ENCODE measurements at places on chromosomes 7 and 10.

- DNase-seq, result peak; percentile 16
Measured at GRCh38 chr7:70032649-70033048, 434.4 kb downstream of the AUTS2 start.

DNA sequence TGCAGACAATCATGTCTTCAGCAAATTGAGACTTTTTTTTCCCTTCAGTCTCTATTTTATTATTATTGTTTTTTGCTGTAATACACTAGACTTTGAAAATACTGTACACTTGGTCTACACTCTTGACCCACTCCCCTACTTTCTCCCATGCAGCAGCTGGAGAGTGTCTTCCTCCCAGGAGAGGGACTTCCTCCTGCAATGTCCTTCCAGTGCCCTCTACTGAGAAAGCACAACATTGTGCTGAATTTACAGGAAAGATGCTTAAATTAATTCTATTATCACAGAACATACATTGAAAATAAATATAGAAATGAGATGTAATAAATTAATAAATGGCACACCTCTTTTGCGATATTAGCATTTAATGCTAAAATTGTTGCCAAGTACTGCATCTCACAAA, 411.3 kb downstream of the CCSER2 start:
- DNase-seq, result no peak

GRCh38 chr10:79178614-79179163, 109.9 kb downstream of the ZMIZ1 start:
- DNase-seq, result peak; percentile 88

GRCh38 chr10:77825965-77826364, 100.6 kb downstream of the DLG5 start:
- DNase-seq, result no peak

- no peak for DNase-seq
Measured at GRCh38 chr7:112858838-112859237, 68.6 kb upstream of the TMEM168 start.

- no peak for DNase-seq
Measured at GRCh38 chr7:98921608-98922372, 43.5 kb downstream of the TRRAP start.

GRCh38 chr7:151449990-151450389, 10.0 kb upstream of the CRYGN start:
- no peak for DNase-seq

GRCh38 chr7:135978624-135979023, 1.5 kb upstream of the MTPN start:
- no peak for DNase-seq

DNA sequence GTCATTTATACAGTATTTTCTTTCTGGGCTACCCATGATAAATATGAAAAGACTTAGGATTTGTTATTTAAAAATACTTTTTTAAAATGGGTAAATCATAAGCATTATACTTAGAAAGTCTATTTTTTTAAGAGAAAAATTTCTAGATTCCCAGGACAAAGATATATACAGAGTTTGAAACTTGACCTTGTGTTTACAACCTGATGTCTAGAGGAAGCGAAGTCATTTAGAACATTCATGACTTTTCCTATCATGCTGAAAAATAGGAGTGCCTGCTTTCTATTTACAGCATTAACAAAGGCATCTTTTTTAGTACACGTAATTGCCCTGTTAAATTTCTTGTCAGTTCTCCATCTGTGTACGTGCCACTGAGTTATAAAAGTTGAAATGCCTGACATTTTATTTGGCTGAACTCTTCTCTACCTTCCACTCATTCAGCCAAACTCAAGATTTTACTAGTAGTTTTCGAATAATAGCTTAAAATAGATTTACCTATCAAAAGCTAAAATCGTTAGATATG, 23.0 kb downstream of the GNAT3 start:
- DNase-seq, result no peak

DNA sequence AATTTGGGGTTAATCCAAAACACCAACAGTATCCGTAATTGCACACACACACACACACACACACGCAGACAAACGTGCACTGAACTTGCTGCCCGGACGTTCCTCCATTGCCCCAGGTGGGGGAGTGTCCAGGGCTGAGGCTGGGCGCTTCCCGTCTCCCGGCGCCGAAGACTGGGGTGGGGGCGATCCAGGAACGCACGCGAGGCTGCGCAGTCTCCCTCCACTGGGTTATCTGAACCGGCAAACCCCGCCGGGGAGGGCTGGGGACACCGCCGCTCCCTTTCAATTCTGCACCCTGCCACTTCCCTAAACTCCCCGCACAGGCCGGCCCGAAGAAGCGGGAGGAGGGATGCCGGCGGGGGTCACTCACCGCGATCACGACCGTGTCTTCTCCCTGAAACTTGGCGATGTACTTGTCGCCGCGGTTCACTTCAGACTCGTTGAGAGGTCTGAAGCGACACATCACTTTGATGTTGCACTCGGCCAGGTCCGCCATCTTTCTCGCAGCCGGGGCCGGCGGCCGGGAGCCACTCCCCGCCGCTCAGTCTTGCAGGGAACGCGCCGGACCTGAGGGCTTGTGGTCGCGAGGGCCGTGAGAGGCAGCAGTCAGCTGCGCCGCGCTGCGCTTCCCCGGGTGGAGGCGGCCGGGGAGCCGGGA, 618 bp downstream of the KIF5B start:
- DNase-seq, result peak; percentile 46

DNA sequence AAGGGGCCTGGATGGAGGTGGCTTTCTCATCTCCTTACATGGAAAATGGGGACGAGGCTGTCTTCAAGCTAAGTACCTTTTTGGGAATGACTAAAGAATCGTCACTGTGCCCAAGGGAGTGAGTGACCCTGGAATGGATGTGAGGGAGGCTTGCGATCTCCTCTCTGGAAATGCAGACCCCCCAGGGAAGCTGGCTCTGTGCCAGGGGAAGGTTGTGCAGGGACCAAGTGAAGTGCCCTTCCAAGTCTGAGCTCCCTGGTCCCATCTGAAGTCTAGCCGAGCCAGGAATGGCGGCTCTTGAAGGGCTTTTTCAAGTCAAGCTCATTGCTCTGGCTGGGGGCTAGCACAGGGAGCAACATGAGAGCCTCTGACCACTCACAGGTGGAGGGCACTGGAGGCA, 180.9 kb upstream of the LYZL2 start:
- no peak for DNase-seq

DNA sequence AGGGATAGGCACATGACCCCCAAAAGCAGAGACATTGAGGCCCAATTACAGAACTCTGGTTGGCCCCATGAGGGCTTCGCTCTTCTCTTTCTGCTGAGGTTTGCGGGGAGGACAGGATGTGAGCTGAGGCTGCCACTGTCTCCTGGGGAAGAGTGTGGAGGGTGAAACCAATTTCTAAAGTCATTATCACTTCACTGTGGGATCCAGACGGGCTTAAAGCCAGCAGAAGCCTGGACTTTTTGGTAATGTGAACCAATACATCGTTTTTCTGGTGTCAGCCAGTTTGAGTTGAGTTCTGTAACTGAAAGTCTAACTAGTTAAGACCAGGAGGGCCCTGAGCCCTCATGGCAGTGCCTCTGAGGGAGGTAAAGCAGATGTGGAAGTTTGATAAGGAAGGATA, 163.0 kb downstream of the MYOF start:
- no peak for DNase-seq
